SK-MEL-5 (cell line): ENCODE measurements at places on chromosomes 5 and 9.

DNA sequence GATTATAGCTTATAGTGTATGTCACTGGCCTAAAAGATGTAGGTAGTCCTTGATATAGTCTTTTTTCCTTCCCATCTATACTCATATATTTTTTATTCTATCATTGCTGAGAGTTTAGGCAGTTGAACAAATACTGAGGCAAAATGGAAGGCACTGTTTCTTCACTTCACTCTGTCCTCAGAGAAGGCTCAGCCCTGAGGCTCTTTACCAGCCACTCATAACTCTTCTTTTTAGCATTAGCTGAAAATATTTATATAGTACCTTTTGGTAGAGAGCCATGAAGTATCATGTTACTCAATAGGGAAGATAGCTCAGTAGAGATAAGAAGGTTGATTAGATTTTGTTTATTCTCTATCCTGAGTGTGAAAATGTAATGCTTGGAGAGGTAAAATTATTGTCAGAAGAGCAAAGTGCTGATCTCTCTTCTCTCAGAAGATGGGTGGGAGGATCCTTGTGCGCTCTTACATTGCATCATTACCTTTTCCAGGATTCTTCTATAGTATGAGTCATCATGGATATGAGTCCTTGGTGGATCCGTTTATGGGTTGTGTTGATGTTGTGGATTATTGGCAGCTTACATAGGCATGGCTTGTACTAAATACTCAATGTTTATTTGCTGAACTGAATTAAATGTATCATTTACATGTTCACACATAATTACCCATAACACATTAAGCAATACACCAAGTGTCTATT lies 88.1 kb downstream of the ANXA1 start:
- DNase-seq: no peak

GRCh38 chr9:79759460-79759859 lies 187.7 kb downstream of the TLE4 start:
- no peak for DNase-seq

GRCh38 chr5:75566710-75567309 lies 44.4 kb upstream of the ANKDD1B start:
- DNase-seq: peak; percentile 51

DNA sequence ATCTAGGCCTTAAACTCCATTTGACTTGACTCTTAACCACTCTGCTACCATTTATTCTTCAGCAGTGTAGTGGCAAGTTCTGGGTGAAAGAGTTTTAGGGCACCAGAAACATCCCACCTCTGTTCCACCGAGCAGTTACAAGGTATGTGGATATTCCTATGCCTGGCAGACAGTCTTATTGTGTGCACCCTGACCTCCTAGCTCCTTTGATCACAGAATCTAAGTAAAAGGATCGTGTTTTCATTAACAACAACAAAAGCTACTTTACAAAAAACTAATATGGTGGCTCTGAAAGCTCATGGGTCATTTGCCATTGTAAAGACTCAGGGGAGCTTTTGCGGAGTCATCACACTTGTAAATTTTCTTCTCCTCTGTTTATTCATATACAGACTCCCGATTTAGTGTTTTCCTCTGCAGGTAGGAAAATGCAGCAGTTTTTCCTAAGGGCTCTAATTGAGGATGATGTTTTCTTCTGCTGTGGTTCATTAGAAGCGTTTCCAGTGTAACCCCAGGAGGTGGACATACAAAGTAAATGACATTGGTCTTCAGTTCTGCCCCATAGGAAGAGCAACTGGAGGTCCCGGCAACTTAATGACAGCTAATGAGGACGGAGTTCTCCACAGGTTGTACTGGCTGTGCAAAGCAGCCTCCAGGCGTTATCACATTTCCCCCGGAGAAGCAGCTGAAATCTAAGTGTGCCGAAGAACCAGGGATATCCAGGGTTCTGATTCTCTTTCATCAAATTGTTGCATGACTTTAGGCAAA lies 78.2 kb downstream of the ATP10B start:
- DNase-seq: no peak

- DNase-seq: no peak
Measured at GRCh38 chr9:20009606-20010005, 220.8 kb upstream of the SLC24A2 start.

DNA sequence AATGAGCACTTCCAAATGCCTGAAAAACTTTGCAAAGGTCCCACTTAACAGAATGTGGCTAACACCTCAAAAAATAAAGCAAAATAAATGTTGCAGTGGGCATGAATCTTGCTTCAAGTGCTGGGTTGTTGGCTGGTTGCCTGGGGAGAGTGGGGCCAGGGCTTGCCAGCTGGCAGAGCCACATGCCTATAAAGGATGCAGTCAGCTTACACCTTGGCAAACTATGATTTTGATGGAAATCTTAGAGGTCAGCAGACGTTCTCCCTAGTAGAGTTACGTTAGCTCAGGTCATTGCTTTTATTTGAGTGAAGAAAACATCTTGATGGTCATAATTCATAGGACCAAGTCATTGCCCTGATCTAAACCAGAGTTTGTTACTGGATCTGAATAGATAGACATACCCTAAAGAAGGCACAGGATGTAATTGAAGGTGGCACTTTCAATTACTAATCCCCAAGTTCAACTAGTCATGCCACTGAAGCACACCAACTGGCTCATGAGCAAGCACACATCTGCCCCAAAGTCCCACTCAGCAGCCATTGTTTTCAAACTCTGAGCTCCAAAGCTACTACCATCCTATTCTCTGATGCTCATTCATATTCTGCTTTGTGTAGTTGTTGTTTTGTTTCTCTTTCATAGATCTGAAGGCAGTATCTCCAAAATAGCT lies 51.2 kb upstream of the ZSWIM6 start:
- DNase-seq: no peak

- DNase-seq: no peak
Measured at GRCh38 chr5:34583167-34583566, 73.0 kb upstream of the RAI14 start.
